ENCODE measurements at places on chromosomes 3 and 15. TPM values are rescaled to one million over a fixed set of nuclear protein-coding genes. Genes with fewer than 3 reads are reported as not detected.

DNA sequence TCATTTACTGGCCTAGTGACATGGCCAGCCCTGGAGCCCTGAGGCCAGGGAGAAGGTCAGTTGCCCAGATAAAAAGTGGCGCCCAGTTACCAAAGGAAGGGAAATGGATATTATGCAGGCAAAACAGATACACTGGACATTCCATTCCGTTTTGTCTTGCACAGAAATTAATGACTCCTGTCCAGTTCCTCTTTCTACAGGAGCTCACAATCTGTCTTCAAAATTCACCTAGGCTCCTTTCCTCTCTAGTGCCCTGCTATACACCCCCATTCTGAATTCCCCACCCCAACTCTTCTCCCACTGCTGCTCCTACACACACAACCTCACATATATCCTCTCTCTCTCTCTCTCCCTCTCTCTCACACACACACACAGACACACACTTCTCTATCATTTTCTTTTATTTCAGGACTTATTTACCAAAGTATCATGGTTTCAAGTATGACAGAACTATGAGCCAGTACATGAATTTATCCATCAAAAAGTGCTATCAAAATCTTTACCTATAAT lies 229.0 kb downstream of the MAGI1 start:
- peaks cover 55% of the 10 kb centered on the region for H3K4me1 ChIP-seq
- H3K4me3 ChIP-seq, result no peak overlapping the region
- DNase-seq, result no peak
- no peaks in the 10 kb centered on the region for H3K27me3 ChIP-seq
- peak overlapping the region; percentile 55 for H3K27ac ChIP-seq

- H3K36me3 ChIP-seq, result peaks cover 2% of the 10 kb centered on the region
- H3K4me3 ChIP-seq, result no peak overlapping the region
- peaks cover 5% of the 10 kb centered on the region for H3K4me1 ChIP-seq
- no peak for DNase-seq
- H3K27me3 ChIP-seq, result no peaks in the 10 kb centered on the region
These were observed 61.1 kb downstream of the KCNAB1 start for GRCh38 chr3:156181509-156181908.

GRCh38 chr3:108137460-108137814 lies 46.6 kb upstream of the CD47 start:
- no peak for DNase-seq
- H3K27me3 ChIP-seq, result no peaks in the 10 kb centered on the region
- no peaks in the 10 kb centered on the region for H3K36me3 ChIP-seq
- no peak overlapping the region for H3K27ac ChIP-seq

DNA sequence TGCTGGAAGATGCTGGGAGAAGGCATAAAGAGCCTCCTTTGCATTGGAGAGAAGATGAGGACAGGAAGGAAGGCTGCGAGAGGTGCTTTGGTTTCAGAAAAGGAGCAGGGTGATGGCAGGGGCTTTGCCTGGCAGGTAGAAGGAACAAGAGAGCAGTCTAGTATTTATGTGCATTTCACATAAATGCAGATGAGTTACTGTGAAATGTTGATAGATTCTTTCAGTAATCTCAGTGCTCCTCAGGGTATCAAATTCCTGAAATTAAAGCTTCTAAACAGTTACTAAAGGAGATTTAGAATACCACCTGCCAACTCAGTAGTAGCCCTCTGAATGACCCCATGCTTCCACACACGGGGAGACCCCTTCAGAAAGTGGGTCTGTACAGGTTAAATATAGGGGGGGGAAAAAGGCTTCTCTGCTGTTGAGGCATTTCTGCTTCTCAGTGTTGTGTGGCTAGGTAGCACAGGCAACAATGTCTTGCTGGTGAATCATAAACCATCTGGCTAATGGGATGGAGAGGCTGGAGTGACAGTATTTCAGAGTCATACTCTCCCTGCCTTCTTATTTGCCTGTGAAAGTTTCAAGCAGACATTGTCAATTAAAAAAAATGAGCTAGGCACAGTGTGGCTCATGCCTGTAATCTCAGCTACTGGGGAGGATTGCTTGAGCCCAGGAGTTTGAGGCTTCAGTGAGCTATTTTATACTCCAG lies 14.3 kb upstream of the FBXL22 start:
- H3K27me3 ChIP-seq, result no peaks in the 10 kb centered on the region
- peaks cover 2% of the 10 kb centered on the region for H3K4me1 ChIP-seq
- no peak overlapping the region for H3K27ac ChIP-seq
- DNase-seq, result no peak

The USP19 gene
- total RNA-seq, result 34.2 TPM

The SLC15A2 gene
- total RNA-seq, result 0.92 TPM

The CDHR4 gene
- total RNA-seq, result not detected

The IL17RB gene
- 0.22 TPM for total RNA-seq
